ENCODE measurements at places on chromosomes 1 and 21. TPM values are rescaled to one million over a fixed set of nuclear protein-coding genes. Genes with fewer than 3 reads are reported as not detected.

Gene TRIM17
- 0.17 TPM for total RNA-seq

Gene NPPA
- not detected for total RNA-seq

Gene SYNC
- not detected for total RNA-seq

Gene SCYL3
- 18.4 TPM for total RNA-seq

Gene KRTAP12-2
- total RNA-seq = not detected

Gene SLC45A3
- 5.0 TPM for total RNA-seq

GRCh38 chr1:19456968-19457441 lies 28.3 kb downstream of the CAPZB start:
- no peak for DNase-seq
- peaks cover 72% of the 10 kb centered on the region for H3K4me1 ChIP-seq
- peaks cover 1% of the 10 kb centered on the region for H3K36me3 ChIP-seq
- no peak overlapping the region for H3K27ac ChIP-seq
- H3K27me3 ChIP-seq = no peaks in the 10 kb centered on the region
- H3K4me3 ChIP-seq = no peak overlapping the region

GRCh38 chr1:58409890-58410289 lies 136.6 kb downstream of the OMA1 start:
- H3K36me3 ChIP-seq = no peaks in the 10 kb centered on the region
- H3K4me1 ChIP-seq = no peaks in the 10 kb centered on the region
- DNase-seq = no peak
- no peak overlapping the region for H3K27ac ChIP-seq
- no peak overlapping the region for H3K4me3 ChIP-seq

DNA sequence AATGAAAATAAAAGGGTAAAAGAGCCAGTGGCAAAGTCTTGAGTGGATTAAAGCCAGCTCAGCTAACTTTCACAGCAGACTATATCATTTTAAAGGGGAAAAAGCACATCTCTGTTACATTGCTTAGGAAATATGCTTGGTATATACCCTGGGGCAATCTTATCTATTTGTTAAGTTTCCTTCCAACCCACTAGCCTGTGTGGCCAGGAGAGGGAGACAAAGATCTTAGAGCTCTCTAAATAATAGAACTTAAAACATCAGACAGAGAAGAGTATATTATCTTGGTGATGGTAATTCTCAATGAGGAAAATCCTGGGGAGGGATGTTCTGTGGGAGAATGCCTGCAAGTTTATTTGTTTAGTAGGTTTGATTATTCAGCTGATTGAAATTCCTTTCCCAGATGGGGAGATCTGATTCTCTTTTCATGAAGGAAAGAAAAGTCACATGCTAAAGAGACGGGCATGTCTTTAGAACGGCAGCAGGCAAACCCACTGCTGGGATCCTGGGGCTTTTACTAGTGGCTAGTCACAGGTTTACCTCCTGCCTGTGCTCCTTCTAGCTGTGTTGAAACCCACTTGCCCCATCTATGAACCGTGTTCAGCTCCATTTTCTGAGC lies 3.6 kb downstream of the KCNE2 start:
- no peak overlapping the region for H3K4me3 ChIP-seq
- no peaks in the 10 kb centered on the region for H3K4me1 ChIP-seq
- H3K27me3 ChIP-seq = no peaks in the 10 kb centered on the region

DNA sequence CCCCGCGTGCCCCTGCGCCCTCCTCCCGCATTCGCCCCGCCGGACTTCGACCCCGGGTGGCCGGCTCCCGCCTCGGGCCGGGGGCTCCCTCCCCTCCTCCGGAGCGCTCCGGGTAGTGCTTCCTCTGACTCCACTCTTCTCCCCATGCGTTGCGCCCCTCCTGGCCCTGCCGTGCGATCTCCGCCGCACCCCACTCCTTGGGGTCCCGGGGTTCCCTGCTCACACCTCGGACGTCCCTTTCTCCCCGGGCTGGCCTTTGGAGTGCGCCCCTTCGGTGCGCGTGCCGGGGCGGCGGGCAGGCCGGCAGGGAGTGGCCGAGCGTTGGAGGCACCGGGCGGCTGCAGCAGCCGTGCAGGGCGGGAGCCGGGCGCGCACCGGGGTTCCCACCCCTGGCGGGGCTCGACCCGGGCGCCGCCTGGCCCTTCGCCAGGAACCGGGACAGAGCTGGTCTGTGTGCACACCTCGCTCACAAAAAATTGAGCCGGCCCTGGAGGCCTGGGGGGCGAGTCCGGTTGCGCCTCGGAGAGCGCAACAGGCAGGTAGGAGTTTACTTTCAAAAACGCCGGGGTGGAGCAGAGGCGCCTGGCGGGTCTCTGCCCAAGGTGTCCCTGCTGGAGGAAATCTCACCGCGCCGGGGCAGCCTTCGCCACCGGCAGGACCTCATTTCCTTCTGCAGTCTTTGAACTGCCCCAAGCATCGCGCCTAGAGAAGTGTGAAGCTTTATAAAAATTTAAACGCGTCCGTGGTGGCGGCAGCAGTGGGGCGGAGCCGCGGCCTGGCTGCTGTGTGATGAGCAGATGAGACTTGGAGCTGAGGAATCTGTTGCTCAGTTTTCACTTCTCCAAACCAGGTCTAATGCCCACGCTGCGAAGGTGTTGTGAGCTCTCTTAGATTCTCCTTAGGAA lies 650 bp downstream of the VANGL1 start:
- peaks cover 9% of the 10 kb centered on the region for H3K27me3 ChIP-seq
- H3K4me1 ChIP-seq = peaks cover 8% of the 10 kb centered on the region
- H3K36me3 ChIP-seq = no peaks in the 10 kb centered on the region
- H3K27ac ChIP-seq = no peak overlapping the region
- DNase-seq = peak; percentile 11

Measured in B cell (primary cell).